ENCODE measurements at places on chromosomes 7 and 10.

GRCh38 chr10:71409516-71410104 lies 12.9 kb downstream of the CDH23 start:
- no peak for DNase-seq

GRCh38 chr10:28684986-28685580 lies 7.8 kb downstream of the BAMBI start:
- DNase-seq, result no peak

DNA sequence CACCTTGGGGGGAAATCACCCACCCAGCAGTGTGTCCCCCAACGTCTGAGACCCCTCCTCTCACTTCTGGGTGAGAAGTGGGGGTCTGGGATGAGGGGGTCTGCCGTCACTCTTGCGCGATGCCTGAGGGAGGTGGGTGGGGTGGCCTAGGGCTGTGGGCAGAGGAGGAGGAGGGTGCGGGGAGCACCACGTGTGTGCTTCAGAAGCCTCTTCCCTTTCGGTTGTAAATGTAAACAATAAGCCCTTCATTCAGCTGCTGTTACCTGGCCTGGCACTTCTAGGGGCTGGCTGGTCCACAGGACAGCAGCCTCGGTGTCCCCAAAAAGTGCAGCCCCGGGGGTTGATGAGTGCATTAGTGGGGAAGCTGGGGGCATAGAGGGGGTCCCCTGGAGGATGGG lies 1.3 kb downstream of the CLIP2 start:
- DNase-seq, result no peak

DNA sequence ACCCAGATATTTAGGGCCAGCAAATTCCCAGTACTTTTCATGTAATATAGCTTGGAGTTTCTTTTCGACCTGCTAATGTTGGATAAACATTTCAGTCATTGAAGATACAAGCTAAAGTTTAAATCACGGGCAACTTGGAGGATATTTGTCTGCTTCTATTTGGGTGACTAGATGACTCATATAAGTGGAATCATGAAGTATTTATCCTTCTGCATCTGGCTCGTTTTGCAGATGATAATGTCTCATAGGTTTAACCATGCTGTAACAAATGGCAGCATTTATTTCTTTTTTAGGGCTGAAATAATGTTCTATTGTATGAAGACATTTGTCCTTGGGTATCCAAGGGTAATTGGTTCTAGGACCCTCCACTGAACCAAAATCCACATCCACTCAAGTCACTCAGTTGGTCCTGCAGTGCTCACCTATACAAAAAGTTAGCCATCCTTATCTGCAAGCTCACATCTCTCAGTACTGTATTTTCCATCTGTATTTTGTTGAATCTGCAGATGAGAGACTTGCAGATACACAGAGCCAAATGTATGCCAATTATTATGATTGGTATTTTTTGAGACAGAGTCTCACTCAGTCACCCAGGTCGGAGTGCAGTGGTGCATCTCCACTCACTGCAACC lies 187.2 kb upstream of the CSTF2T start:
- DNase-seq, result no peak

GRCh38 chr10:97116462-97117162 lies 69.1 kb downstream of the SLIT1 start:
- no peak for DNase-seq

Data from NCI-H2029 treated with DMSO at 0.1 percent for 48 hours (cell line).